ENCODE measurements at places on chromosomes 6 and 20.

GRCh38 chr6:90485635-90486277 lies 101.1 kb downstream of the MAP3K7 start:
- DNase-seq, result no peak

DNA sequence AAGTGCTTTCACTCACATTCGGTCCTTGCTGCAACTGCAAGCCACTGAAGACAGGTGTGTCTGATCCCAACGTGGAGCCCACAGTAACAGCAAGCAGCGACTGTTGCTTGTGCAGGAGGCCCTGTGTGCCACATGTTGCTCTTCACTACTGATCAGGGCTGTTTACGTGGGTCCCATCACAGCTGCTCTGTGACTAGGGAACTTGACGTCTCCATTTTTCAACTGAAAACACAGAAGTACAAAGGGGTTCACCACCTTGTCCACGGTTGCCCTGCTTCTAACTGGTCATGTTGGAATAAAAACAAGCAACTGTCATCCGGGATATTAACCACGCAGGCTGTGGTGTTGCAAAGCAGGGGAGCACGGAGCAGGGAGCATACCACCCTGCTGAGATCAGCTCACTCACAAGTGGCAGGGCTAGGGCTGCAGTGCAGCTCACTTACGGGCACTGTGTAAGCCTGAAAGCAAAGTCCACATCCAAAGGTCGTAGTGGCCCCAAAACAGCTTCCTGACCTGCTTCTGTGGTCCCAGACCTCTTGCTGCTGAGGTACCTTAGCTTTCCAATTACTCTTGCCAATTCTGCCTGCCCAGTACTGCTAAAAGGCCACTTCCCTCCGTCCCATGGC lies 105.8 kb upstream of the DUSP22 start:
- no peak for DNase-seq

- DNase-seq, result peak; percentile 78
These were observed 27.9 kb downstream of the PPARD start for GRCh38 chr6:35370124-35370741.

DNA sequence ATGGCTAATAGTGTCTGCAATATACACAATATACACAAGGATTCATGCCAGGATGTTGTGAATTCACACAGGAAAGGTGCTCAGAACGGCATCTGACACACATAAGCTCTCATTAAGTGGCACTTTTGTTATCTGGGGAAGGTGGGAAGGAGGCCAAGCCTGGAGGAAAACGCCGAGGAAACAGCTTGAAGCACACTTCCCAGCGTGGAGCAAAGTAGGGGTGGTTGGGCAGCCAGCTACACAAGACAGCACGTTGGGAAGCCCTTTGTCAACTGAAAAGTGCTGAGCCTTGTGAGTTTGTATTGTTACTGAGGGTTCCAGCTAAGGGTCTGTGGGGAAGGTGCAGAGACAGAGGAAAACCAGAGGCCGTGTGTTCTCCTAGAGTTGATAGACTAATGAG lies 181.0 kb downstream of the ZMYND8 start:
- no peak for DNase-seq

DNA sequence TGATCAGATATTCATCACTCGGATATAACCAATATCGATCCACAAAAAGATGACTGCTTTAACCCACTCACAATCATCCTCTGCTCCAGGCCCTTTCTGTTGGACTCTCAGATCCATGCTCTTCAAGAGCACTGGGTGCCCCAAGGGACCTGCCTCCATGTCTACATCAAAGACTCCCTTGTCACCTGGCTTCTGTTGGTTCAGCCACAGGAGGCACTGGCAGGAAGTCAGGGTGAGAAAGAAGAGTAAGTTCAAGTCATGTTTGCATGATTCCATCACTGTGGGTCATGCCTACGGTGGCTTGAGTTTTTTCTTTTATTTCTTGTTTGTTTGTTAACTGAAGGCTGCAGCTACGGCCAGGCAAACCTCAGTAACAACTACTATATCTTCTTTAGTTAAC lies 243.3 kb downstream of the ADGRG6 start:
- no peak for DNase-seq

DNA sequence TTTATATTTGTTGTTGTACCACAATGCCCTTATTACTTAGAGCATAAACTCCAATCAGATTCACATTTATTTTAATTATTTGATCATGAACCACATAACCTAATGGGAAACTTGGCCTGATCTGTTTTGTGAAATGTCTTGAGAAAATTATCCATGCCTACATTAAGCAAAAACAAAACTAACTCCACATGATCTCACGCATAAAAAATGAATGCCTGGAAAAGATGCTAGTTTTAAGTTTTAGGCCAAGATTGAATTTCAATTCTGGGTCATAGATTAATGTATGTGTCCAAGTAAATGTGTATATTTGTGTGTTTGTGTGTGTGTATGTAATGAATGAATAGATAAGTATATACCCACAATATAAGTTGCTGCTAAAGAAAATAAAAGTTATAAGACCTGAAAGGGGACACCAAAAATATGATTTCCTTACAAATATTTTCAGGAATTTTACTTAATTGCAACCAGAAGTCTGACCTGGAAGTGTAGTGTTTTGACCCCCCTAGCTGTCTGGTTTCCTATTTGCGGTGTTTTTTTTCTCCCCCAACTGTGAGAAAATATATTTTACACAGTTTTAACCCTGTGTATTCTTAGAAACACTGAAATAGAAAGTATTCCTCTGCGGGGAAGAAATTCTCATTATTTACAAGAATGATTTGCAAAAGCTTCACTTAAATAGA lies 97.2 kb downstream of the JAG1 start:
- DNase-seq, result no peak

- DNase-seq, result no peak
These were observed 40.4 kb upstream of the POPDC3 start for GRCh38 chr6:105220186-105220585.

DNA sequence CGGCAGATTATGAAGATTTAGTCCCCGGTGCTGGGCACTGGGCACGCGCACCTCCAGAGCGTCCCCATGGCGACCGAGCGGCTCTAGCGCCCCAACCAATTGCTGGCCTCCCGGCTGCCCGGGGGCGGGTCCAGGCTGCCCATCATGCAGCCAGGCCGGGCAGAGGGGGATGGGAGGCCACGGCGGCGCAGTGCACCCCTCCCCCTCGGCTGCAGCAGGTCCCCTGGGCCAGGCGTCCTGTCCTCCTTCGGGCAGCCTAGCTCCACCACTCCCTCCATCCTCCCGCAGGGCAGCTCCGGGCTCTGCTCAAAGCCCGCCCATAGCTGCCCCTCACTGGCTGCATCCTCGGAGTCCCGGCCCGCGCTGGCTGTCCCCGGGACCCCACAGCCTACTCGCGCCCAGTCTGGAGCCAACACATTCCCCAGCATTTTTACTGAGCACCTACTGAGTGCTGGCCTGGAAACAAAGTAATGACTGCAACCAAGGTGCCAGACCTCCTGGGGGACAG lies 99.4 kb downstream of the ASXL1 start:
- DNase-seq, result no peak

DNA sequence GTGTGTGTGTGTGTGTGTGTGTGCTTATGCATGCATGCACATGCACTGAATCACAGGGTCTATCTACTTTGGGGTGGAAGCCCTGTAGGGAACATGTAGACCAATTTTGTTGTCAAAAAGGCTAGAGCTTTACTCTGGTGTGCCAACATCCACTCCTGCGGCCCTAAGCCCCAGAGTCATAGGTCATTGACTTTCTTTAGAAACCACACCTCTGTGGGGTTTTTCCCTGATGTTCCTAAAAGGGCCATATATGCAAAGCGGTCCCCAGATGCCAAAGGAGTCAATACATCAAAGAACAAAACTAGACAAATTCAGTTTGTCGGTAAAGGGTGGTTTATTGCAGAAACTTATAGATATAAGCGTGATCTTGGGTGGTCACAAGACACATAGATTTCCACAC lies 29.8 kb upstream of the SLC2A12 start:
- DNase-seq, result no peak

DNA sequence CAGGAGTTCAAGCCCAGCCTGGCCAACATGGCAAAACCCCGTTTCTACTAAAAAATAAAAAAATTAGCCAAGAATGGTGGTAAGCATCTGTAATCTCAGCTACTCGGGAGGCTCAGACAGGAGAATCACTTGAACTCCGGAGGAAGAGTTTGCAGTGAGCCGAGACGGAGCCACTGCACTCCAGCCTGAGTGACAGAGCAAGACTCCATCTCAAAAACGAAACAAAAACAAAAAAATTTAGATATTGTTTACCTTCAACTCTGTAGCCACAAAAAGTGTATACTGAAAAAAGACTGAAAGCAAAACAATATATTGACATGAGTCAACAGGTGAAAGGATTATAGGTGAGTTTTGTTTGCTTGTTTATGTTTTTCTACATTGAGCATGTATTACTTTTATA lies 30.6 kb upstream of the TAB2 start:
- DNase-seq, result no peak

DNA sequence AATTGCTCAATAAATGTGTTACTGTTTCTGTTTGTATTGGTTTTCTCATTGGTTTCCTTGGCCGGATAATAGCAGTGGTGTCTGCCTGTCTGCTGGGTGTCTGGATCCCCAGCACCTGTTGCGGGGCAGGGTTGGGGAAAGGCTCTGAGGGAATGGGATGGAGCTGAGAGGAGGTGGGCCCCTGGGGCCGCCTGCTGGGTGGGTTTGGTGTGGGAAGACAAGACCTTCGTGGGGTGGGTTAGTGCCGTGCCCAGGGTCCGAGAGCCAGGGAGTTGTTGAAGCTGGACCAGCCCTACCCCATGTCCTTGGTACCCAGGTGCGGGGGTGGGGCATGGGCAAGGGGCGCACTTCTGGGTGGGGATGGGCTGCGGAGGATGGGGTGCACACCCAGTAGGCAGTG lies 4.0 kb downstream of the SS18L1 start:
- no peak for DNase-seq

DNA sequence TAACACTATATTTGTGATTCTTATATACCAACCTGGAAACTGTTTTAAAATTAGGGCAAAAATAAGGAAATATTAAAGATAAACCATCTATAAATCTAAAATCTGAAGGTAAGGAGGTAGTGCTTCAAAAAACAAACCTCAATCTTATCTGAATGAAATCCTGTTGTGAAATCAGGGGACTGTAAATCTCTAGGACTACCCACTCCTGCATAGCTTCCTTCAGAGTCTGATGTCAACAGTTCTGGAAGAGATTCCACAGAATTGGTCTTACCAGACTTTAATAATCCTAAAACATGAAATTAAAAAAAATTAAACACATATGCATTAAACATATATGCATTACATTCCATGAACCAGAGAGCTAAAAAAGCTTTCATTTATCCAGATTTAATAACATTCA lies 51.4 kb downstream of the IBTK start:
- no peak for DNase-seq

- no peak for DNase-seq
These were observed 71.8 kb upstream of the TMEM181 start for GRCh38 chr6:158488065-158488464.

GRCh38 chr6:19209202-19209601 lies 628.0 kb upstream of the ID4 start:
- no peak for DNase-seq

GRCh38 chr20:4670469-4670868 lies 51.2 kb upstream of the PRND start:
- no peak for DNase-seq

DNA sequence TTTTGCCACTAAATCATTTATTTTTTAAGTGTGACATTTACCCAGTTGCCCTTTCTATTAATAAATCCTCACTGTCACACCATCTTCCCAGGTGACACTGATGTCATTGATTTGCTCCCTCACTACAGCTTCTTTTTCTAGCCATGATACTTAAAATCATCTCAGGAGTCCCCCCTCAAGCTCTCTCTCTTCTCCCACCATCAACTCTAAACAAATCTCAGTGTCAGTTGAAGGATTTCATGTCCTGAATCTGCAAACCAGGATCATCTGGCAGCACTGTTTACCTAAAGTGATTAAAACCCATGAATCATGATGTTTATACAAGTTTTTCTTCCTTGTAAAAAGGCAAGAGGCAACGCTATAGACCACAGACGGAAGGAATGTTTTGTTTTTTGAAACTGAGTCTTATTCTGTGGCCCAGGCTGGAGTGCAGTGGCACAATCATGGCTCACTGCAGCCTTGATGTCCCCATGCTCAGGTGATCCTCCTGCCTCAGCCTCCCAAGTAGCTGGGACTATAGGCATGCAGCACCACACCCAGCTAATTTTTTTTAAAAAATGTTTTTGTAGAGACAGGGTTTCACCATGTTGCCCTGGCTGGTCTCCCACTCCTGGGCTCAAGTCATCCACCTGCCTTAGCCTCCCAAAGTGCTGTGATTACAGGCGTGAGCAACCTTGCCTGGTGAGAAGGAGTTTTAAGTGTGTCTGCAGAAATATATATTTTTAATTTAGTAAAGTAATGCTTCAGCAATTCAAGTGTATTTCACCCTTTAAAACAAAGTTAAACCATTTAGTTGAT lies 30.1 kb upstream of the SH3BGRL2 start:
- no peak for DNase-seq

GRCh38 chr6:56814802-56815201 lies 140.1 kb upstream of the BEND6 start:
- no peak for DNase-seq

GRCh38 chr6:27866357-27867050 lies 45.7 kb downstream of the OR2B2 start:
- no peak for DNase-seq

GRCh38 chr6:111979633-111980032 lies 74.3 kb upstream of the CCN6 start:
- no peak for DNase-seq

DNA sequence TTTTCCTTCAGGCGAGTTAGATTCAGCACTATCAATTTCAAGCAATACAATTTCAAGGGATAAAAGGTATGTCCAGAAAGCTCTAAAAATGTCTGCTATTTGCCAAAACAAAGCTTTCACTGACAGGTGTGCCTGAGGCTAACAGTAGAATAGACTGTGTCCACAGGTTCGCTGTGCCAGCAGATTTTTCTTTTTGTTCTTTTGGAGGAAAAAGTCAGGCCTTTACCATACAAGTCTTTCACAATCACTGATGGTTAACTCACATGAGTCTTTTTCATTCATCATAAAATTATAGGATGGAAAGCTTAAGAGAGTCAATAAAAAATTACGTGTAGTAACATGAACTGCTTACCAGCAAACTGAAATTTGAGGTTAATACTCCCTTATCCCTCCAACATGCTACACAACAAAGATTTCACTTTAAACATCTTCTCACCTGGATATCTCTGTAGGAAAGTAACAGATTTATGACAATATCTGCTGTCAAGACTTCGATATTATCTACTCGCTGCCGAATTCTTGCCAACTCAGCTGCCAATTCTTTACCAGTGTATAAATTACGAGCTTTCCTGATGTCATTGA lies 95.4 kb downstream of the MAP3K5 start:
- DNase-seq, result no peak
